Osteoblast (primary cell): ENCODE measurements at places on chromosomes 2 and 18. TPM values are rescaled to one million over a fixed set of nuclear protein-coding genes. Genes with fewer than 3 reads are reported as not detected.

- DNase-seq = no peak
Measured at GRCh38 chr18:10495936-10496335, 29.9 kb upstream of the NAPG start.

IL1B gene
- 0.36 TPM in 1 of 2 replicates, not detected in the other for total RNA-seq

FMNL2 gene
- 24.2 and 26.2 TPM in 2 replicates for total RNA-seq

GRCh38 chr18:66826211-66826610 lies 222.3 kb upstream of the CDH19 start:
- DNase-seq = no peak

RAB10 gene
- total RNA-seq = 128 and 151 TPM in 2 replicates

AGXT gene
- total RNA-seq = not detected in 2 replicates

IL18R1 gene
- total RNA-seq = 4.0 and 4.7 TPM in 2 replicates

IL37 gene
- total RNA-seq = not detected in 2 replicates

DNA sequence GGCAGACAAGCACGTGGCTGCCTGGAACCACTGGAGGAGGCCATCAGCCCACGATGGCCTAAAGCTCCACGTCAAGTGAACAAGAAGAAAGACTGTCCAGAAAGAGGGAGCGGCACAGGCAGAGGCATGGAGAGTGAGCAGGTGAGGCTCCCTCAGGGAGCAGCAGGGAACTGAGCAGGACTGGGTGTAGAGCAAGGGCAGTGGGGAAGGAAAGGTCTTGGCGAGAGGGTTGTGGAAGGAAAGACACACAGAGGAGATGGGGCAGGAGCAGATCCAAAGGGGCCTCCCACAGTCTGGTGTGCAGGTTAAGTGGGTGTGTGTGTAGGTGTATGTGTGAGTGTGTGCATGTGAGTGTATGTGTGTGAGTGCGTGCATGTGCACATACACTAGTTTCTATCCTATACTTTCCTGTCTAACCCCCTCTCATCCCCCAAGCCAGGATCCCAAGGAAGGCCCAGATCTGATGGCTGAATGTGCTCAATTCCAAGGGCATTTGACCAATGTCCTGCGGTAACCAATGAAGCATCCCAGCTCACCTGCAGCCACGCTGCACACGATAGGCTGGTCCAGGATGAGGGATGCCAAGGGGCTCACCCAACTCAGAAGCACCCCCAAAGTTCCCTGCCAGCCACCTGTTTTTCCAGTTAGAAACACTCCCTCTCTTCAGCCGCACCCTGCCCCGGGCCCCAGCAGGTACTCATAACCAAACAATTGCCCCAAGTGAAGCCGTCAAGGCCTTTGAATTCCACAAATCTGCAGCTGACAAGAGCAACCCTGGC lies 262.5 kb upstream of the RAB6C start:
- DNase-seq = peak; percentile 29

NT5C1B gene
- not detected in 2 replicates for total RNA-seq

DNA sequence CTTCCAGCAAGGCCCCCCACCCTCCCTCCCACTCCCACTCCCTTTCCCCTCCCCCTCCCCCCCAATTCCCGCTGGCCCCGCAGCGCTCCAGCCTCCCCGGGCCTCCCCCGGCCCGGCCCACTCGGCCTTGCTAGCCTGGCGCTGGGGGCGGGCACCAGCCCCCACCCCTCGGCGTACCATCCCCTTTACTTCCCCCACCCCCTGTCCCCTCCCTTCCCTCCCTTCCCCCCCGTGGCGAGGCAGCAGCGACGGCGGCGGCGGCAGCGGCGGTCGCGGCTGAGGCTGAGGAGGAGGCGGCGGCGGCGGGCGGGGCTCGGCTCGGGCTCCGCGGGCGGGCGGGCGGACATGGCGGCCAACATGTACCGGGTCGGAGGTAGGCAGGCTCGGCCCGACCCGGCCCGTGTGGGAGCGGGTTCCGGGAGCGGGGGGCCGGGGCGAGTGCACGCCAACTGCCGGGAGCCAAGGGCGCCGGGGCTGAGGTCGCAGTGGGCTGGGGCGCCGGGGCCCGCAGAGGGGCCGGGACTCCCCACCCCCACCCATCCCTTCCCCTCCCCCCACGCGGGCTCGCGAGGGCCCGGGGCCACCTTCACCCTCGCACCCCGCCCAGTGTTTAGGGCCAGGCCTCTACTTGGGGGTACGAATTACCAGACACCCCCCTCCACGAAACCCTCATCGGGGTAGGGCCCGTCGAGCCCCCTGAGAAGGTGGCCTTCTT lies at the start of gene MTA3:
Gene MTA3, plus strand, starts transcription at position 232 of the 715 bp plus-strand sequence. Its CDS starts 114 bp downstream, at position 346.
- peak; percentile 93 for DNase-seq

GRCh38 chr2:55961318-55961911 lies 37.8 kb upstream of the EFEMP1 start:
- no peak for DNase-seq

GRCh38 chr2:156792242-156792840 lies 356.2 kb downstream of the GPD2 start:
- DNase-seq = no peak

NMUR1 gene
- total RNA-seq = under 0.01 TPM in 2 replicates
